Fibroblast of skin of scalp (primary cell): ENCODE measurements at places on chromosomes 4 and X.

GRCh38 chr4:109302361-109303139, at the start of gene COL25A1:
COL25A1 (minus strand) TSS chr4:109302658.
- peak; percentile 66 for DNase-seq

DNA sequence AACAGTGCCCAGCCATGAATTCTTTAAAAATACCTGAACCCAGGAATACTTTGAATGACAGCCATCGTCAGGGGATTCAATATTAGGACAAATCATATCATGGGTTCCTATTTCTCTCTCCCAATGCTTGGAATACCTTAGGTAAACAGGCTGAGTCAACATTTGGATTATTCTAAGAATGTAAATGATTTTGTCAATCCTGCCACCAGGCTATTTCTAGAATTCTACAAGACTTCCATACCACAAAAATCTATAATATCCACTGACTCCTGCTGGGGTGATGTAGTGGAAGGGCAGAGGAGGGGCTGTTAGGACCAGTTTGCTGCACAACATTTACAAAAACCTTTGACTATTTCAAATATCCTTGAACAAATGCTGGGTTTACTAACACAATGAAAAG, 65.2 kb downstream of the IGFBP7 start:
- peak; percentile 94 for DNase-seq

DNA sequence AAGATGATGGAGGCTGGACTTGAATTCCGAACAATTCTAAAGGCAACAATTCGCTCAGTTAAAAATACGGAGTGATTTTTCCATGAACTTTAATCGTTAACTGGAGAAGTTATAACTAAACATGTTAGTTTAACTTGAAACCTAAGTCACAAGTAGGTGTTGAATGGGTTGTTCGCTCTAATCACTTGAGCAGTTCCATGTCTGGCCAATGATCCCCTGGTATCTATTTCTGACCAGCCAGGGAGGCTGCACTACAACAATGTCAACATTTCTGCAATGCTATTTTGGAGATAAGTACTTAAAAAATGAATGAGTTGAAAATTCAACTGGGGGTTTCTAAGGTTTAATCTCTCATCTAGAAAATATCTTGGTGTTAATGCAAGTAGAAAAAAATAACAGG, 112.5 kb downstream of the NR3C2 start:
- DNase-seq: no peak

GRCh38 chr4:175252642-175253041, 334.5 kb downstream of the ADAM29 start:
- no peak for DNase-seq

GRCh38 chr4:743463-744211, 38.0 kb downstream of the PCGF3 start:
- DNase-seq: no peak

GRCh38 chrX:3806630-3807029, 93.2 kb upstream of the PRKX start:
- no peak for DNase-seq

DNA sequence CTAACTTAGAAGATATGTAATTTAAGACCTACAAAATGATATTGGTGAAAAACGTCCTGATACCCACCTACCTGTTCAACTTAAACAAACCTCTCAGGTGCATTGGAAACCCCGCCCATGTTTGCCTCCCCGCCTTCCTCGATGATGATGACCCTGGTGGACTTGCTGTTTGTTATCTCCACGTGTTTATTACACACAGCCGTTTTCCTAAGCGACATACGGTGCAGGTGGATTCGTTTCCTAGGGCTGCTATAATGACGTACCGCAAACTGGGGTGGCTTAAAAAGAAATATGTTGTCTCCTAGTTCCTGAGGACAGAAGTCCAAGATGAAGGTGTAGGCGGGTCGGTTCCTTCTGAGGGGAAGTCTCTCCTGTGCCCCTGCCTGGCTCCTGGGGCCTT, 110.7 kb downstream of the GPR143 start:
- no peak for DNase-seq

DNA sequence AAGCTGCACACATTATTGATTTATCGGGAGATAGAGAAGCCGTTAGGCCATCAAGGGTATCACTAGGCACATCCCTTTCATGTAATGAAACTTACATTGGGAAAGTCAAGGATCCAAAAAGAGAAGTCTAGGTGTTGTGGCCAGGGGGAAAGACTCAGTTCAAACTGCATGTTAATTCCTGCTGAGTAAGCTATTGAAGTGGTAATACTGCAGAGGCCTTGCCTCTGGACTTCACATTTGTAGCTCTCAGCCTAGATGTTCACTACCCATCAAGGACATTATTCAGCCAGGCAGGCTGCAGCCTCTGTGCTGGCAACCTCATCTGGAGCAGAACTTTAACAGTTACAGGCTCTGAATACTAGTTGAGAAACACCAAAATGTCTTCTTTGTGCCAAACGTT, 2094.5 kb upstream of the AGA start:
- no peak for DNase-seq

- peak; percentile 90 for DNase-seq
Observed at GRCh38 chr4:74206088-74206825, 48.3 kb downstream of the MTHFD2L start.

DNA sequence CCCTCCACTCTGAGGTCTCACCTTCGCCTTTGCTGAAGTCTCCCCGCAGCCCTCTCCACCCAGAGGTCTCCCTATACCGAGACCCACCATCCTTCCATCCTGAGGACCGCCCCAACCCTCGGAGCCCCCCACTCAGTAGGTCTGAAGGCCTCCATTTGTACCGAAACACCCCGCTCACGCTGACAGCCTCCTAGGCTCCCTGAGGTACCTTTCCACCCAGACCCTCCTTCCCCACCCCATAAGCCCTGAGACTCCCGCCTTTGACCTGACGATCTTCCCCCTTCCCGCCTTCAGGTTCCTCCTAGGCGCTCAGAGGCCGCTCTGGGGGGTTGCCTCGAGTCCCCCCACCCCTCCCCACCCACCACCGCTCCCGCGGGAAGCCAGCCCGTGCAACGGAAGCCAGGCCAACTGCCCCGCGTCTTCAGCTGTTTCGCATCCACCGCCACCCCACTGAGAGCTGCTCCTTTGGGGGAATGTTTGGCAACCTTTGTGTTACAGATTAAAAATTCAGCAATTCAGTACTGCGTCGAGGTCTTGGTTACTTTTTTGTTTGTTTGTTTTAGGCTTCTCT, 5.0 kb downstream of the SOD3 start:
- DNase-seq: peak; percentile 19

DNA sequence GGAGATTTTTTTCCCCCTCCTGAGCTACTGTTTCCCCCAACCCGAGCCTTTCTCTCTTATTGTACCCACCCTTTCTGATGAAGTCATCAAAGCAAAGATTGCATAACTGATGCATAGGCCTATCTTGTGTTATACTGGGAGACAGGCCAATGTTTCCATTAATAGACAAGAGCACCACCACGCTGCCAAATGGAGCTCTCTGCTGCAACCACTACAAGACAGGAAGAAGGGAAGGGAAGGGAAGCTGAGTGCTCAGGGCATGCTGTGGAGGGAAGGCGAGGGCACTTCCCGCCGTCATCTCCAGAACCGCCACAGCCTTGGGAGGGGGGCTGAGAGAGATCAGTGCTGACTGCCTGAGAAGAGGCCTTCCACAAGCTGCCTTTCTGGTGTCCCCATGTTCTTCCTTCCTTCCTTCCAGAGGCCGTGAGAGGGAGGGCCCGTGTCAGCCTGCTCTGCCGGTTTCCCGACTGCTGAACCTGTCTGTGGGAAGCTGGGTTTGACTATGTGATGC, 75.0 kb downstream of the MGST2 start:
- peak; percentile 89 for DNase-seq

GRCh38 chrX:112830540-112830939, 10.1 kb downstream of the AMOT start:
- DNase-seq: no peak

DNA sequence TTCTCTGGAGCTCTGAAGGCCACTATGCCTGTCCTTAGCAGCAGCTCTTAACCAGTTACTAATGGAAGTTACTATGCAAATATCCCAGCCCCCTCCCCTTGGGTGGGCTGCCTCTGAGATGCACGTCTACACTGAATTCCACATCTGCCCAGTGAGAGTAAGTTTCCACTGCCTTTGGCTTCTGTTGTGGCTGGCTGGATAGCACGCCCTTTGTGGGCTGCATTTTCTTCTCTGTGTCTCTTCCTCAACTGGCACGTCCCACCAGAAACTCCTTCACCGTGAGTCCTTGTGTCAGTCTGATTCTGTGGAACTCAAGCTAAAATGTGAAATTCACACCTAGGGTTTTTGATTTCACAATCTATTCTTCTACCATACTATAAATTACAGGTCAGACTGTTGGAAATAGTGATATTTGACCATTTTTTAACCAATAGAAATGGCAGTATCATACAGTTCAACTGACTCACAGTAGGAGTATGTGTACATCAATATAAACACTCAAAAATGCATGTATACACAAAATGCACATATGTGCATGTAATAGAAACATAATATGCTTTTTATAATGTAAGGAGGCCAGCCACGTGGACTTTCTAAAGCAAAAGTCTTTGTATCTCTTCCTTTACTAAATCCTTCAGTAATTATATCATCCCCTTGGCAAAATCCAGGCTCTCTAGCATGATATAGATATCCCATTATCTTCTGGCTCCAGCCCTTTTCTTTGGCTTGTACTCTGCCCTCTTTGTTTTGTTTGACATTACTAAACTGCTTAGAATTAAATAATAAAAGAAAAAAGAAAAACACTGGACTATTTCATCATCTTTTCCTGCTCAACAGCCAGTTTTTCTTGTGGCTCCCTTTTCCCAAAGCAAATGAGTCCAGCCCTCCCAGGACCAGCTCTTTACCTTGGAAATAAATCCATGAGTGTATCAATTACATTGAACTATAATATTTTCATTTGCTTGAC, 33.2 kb upstream of the LDB2 start:
- DNase-seq: peak; percentile 50

DNA sequence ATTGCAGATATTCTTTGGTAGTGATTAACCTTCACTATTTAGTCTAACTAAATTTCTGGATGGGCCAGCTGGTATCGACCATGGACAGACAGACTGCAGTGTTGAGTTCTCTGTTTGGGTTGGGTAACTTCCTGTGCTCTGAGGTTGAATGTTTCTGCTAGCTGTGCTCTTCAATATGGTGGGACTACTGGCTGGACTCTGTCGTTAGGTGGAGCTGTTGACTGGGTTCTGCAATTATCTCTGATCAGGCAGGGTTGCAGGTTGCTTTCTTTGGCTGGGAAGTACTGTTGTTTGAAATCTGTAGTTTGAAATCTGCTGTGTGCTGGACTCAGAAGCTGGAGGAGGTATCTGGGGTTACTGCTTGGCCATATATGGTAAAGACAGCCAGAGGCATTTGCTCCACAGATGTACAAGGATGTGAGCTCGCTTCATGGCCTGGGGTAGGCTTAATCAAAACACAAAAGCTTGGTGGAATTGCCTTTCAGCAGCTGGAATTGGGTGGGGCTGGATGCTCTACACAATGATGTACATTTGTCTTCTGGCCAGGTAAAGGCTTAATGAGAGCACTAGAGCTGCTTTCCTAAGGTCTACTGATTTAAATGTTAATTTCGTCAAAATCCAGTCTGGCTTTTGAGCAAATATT, 1472.0 kb downstream of the FAM133A start:
- no peak for DNase-seq

DNA sequence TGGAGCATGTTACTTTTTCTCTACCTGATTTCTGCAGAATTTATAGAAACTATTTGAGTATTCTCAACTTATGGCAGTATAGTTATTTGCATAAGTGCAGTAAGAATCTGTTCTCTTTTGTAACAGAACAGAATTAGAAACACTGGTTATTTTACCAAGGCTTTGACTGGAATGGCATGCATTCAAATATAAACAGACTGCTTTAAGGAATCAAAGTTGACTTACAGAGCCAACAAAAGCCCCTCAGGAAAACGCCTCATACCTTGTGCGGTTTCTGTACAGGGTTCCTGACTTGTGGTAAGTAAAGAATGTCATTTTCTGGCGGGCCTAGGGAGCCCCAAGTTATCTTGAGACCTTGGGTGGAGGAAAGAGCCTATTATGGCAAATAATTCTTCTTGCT, 97.1 kb downstream of the GPR143 start:
- peak; percentile 70 for DNase-seq

DNA sequence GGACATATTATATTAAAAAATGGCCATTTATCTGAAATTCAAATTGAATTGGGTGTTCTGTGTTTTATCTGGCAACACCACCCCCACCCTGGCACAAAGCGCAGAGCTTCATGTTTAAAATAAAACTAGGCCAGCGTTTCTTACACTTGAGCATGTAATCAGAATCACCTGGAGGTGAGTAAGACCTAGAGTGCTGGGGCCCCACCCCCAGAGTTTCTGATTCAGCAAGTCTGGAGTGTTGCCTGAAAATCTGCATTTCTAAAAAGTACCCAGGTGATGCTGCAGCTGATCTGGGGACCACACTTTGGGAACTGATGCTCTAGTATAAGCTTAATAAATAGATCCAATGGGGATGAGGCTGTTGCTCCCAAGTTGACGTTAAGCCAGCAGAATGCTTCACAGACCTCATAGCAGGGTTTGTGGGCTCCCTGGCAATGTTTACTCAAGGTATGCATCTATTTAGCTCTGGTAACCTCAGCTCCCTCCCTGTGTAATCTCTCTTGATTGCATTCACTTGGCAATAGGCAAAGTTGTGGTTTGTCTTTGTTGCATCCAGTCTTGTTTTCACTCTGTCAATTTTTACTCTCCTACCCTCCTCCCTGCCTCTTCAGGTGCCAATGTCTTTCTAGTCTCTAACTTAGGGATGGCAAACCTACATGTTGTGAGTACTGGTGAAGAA, 99.8 kb upstream of the TEX13D start:
- no peak for DNase-seq

GRCh38 chr4:26992657-26993361, 132.2 kb downstream of the STIM2 start:
- DNase-seq: no peak

DNA sequence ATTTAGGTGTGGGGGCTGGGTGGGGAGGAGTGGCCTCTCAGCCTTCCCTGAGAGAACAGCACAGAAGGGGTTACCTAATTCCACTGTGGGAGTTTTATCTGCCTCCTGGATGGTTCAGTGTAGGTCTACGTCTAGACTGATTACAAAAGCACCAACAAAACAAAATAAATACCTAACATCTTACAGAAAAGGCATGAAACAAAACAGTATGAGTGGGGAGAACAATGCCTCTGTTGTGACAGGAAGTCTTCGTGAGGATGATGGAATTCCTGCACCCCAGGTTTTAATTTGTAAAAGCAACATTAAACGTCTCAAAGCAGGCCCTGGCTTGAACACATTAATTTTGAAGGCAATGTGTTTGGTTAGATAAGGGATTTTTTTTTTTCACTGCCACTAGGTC, 112.1 kb upstream of the GPC4 start:
- no peak for DNase-seq

DNA sequence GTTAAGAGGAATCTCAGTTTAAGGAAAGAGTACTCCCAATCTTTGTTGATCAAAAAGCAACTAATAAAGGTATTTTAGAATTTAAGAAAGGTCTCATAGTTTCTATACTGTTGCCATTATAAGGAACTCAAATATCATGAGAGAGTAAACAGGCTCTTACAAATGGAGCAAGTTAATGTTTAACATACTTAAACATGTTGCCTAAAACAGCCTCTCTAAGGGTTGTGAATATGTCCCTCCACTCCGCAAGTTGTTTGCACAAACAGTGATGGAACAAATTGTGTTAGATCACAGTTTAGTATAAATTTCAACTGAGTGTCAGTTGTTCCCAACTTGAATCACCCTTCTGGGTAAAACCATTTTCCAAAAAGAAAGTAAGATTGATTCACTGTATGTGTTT, 1678.3 kb downstream of the PCDH19 start:
- DNase-seq: no peak

- no peak for DNase-seq
Observed at GRCh38 chr4:95956094-95956493, 116.2 kb downstream of the PDHA2 start.

GRCh38 chr4:145939856-145940255, 1.2 kb upstream of the ZNF827 start:
- DNase-seq: peak; percentile 29

- peak; percentile 9 for DNase-seq
Observed at GRCh38 chr4:124304941-124305340, 407.6 kb downstream of the ANKRD50 start.
